ENCODE measurements at places on chromosomes 12 and 14.

DNA sequence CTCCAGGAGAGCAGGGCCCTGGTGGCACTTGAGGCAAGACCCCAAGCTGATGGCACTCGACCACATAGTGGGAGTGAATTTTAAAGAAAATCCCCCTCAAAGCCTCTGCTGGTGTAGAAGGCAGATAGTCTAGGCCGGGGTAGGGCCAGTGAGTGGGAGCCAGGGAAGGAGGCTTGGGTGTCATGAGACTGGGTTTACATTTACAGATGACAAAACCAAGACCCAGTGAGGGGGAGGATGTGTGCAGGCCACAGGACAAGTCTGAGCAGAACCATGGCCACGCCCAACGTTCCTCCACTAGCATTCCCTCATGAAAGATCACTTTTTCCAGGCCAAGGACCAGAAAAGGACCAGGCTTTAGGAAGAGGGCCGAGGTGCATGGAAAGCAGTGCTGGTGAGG lies 42.0 kb downstream of the EVL start:
- no peak for DNase-seq
- H3K36me3 ChIP-seq: no peaks in the 10 kb centered on the region
- no peaks in the 10 kb centered on the region for H3K27me3 ChIP-seq
- H3K27ac ChIP-seq: no peak overlapping the region
- no peak overlapping the region for H3K4me3 ChIP-seq
- H3K4me1 ChIP-seq: no peaks in the 10 kb centered on the region

DNA sequence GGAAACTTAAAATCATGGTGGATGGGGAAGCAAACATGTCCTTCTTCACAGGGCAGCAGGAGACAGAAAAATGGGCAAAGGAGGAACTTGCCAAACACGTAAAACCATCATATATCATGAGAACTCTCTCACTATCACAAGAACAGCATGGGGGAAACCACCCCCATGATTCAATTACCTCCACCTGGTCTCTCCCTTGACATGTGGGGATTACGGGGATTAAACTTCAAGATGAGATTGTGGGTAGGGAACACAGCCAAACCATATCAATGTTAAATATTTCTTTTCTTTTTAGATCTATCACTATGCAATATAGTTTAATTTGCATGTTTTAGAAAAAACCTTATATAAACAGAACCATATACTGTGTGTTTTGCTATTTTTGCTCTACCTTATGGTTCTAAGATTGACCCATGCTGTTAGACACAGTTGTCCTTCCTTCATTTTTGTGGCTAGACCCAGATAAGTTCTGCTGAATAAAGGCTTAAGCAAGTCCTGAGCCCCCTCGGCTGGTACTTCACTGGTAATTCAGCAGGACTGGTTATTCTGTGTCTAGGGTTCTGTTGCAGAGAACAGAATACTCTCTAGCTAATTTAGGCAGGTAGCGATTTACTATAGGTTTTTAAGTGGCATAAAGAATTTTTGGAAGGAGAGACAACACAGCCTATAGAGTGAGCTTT lies 253.7 kb upstream of the HMGA2 start:
- DNase-seq: no peak
- H3K4me3 ChIP-seq: no peak overlapping the region
- no peaks in the 10 kb centered on the region for H3K4me1 ChIP-seq
- no peaks in the 10 kb centered on the region for H3K27me3 ChIP-seq
- H3K36me3 ChIP-seq: no peaks in the 10 kb centered on the region
- H3K27ac ChIP-seq: no peak overlapping the region

- H3K36me3 ChIP-seq: no peaks in the 10 kb centered on the region
- H3K4me3 ChIP-seq: no peak overlapping the region
- H3K27ac ChIP-seq: no peak overlapping the region
- no peak for DNase-seq
- H3K4me1 ChIP-seq: no peaks in the 10 kb centered on the region
- H3K27me3 ChIP-seq: no peaks in the 10 kb centered on the region
Measured at GRCh38 chr14:78152201-78153063, 17.7 kb upstream of the NRXN3 start.

DNA sequence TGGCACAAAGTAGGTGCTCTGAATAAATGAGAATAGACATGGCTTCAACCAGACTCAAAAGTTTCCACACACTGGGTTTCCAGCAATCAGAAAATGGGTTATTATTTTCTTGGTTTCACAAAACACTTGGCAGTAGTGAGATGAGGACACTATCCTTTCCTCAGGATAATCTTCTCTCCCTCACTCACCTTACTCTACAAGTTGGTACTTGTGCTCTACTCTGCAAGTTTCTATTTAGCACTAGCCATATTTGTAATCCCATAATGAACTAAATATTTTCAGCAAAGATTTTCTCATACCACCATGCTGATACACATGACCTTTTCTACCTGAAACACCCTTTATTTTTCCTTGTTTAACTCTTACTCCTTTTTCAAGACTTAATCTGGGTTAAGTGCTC lies 137.7 kb downstream of the FOXA1 start:
- H3K27me3 ChIP-seq: no peaks in the 10 kb centered on the region
- H3K36me3 ChIP-seq: no peaks in the 10 kb centered on the region
- H3K27ac ChIP-seq: no peak overlapping the region
- no peak for DNase-seq

- no peak overlapping the region for H3K27ac ChIP-seq
- no peaks in the 10 kb centered on the region for H3K36me3 ChIP-seq
- no peak overlapping the region for H3K4me3 ChIP-seq
- no peak for DNase-seq
- H3K27me3 ChIP-seq: no peaks in the 10 kb centered on the region
Measured at GRCh38 chr12:42953021-42953420, 363.5 kb upstream of the PRICKLE1 start.

All from neural progenitor cell (in vitro differentiated cells).